Bronchial epithelial cell (primary cell): ENCODE measurements at places on chromosomes 5 and 9.

- DNase-seq, result no peak
Measured at GRCh38 chr9:33017283-33018041, 7.6 kb upstream of the DNAJA1 start.

DNA sequence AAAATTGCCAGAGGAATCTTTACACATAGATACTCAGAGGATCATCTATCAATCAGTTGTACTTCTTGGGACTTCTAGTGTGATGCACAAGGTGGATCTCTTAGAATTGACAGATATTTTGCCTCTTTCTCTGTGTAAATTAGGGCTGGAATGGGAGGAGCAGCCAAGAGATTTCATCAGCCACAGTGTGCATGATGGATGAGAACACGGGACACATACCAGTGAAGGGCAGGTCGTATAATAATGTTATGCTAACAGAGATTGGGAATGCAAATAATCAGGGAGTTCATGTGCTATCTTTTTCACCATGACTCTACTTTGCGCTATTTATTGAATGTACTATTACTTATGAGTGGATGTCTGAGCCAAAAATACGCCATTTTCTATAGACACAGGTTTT lies 43.3 kb upstream of the ISOC1 start:
- DNase-seq, result no peak

DNA sequence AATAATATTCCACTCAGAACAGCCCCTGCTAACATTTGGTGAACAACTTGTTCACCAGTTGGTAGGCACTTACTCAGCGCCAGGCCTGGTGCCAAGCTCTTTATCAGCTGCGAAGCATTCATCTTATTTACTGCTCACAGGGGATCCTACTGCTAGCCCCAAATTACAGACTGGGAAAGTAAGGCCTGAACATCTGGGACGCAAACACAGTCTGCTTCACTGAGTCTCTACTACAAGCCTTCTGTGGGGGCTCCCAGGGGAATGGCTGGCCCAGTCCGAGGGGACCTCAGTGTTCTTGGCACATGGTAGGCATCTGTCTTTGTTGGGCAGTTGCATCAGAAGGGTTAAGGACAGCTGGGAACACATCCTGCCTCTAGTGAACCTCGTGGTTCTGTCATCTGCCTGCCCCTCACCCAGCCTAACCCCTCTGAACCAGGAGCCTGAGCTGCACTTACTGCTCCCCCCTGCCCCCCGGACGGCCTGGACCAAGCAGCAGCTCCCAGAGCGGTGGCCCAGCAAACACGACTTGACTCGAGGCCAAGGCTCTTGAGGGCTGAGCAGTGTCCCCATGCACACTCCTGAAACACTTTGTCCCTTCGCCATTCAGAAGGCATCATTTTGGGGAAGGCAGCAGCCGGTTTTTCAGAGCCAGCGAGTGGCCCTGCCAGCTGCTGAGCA lies at the start of gene PHYHD1:
Gene PHYHD1 (plus strand): TSS at position 602 of the 678 bp plus-strand sequence. CDS start 1,342 bp downstream, outside the sequence.
- DNase-seq, result peak; percentile 71

GRCh38 chr5:7978991-7979390 lies 110.0 kb downstream of the MTRR start:
- no peak for DNase-seq

DNA sequence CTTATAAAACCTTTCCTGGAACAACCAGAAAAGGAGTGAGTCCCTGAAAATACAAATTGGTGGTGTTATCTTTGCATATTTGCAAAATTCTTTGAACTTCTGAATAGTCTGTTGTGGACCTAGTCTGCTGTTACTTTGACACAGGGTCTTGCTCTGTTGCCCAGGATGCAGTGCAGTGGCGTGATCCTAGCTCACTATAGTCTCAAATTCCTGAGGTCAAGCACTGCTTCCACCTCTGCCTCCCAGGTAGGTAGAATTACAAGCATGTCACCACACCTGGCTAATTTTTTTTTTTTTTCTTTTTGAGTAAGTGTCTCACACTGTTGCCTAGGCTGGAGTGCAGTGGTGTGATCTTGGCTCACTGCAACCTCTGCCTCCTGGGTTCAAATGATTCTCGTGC lies 43.7 kb upstream of the SPRY4 start:
- DNase-seq, result no peak

- DNase-seq, result no peak
Measured at GRCh38 chr5:143205883-143206195, 197.6 kb downstream of the NR3C1 start.

DNA sequence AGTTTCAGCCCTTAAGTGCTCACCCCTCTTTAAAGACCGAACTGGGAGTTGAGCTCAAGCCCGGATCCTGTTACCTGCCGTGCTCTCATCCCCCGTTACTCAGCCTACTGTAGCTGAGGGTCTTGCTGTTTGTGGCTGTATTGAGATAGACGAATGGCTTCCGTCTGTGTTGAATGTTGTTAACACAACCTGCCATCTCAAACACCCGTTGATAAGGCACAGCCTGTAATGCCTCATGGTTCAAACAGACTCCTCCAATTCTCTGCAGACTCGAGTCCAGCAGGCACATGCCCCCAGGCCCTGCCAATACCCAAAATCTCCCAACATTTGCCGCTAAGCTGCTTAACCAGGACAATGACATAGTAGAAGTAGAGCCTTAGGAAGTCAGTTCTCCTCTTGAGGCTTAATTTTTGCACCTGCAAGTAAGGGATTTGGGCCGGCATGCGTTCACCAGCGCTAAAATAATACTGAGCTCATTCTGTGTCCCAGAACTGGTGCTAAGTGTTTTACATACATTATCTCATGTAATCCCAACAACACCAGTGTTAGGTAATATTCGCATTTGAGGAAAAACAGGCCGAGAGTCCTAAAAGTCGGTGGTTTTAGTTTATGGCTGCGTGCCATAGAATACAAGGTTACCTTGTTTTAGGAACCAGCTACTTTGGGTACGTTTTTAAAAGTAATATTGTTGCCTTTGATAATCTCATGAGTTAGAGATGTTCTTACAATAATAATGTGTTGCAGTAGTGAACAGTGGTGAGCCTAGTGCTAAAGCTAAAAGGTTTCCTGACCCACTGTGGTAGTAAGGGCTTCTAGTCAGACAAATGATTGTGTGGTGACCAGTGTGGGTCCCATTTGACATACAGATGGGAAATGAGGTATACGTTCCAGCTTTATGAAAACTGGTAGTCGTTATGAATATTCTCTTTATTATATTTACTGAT lies 1.5 kb upstream of the RFX3 start:
- DNase-seq, result no peak

- no peak for DNase-seq
Measured at GRCh38 chr5:78782728-78783127, 134.2 kb upstream of the LHFPL2 start.

- no peak for DNase-seq
Measured at GRCh38 chr5:19497229-19497815, 490.7 kb downstream of the CDH18 start.

DNA sequence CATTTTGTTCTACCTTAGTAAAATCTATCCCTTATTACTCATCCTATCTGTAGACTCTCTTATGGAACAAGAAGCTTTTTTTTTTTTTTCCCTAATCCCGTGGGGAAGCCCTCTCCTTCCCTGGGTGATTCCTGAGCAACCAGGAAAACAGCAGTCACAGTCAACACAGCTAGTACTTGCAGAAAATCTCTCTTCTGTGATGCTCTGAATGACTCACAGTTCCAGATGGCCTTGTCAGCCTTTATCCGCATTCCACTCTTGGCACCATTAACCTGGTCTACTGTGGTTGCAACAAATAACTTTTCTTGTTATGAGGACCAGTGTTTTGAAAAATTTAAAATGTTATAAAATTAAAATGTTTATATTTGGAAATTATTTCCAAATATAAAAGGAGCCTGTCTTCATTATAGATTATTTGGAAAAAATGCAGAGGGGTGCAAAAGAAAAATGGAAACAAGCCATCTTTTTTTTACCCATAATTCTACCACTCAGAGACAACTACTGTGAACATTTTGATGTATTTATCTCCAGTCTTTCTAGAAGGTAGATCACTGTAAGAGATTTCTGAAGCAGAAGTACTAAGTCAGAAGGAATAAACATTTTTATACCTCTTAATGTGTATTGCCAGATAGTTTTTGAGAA lies 486.7 kb downstream of the RAB3C start:
- DNase-seq, result peak; percentile 90

- DNase-seq, result peak; percentile 96
Measured at GRCh38 chr9:108041551-108041950, 552.0 kb upstream of the KLF4 start.

DNA sequence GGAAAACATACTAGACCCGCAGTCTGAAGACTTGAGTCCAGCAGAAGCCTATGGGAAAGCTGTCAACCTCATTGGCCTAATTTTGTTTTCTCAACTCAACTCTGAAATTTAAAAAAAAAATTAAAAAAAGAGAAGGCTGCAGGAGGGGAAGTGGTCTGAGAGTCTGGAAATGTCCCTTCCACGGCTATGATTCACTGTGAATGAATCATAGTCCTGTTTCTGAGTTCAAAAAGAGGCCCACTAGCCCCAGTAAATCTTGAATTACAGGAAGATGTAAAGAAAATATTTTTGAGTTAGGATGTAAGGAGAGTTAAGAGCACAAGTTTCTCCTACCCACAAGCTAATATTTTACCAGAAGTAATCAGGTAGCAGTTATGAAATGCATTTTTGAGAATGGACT lies 565.5 kb upstream of the DMAC1 start:
- DNase-seq, result peak; percentile 54
